Activated CD4-positive, CD25-positive, alpha-beta regulatory T cell treated with anti-CD3 and anti-CD28 coated beads, Interleukin-2, amount 50 U/mL, for 72 hours (primary cell): ENCODE measurements at places on chromosomes 12 and 14.

DNA sequence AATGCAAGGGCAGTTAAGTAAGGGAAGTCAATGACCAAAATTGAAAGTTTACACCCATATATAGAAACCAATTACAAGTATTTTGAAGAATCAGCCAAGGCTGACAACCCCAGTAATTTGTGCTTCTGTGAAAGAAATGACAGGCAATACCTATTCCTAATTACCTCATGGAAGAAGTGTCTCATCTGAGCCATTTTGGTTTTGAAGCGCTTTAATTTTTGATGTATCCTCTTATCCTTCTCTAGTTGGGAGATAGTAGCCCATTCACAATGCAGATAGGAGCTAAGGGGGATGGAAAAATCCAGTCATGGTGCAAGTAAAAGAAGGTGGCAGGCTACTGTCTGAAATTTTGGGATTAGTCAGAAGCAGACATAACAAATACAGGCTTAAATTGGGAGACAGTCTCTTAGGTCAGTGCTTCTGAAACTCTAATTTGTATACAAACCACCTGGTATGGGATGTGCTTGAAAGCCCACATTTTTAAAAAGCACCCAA is 30.4 kb upstream of the SUPT16H start:
- DNase-seq: no peak

DNA sequence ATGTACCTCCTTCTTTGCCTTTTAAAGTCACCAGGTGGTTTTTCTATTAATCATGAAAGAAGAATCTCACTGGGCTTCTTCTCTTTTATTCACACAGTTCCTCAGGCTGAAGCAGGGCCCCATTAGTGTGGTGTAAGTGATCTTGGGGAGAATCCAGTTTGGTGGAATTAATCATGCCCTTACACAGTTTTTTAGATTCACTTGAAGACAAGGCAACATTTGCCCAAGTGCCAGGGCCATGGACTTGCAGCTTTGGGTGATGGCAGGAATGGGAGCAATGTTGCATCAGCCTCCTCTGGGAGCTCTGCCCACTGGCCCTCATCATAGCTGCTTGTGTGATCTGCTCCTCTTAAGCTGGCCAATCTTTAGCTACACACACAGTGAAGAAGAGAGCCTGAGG is 33.8 kb downstream of the KCNK10 start:
- no peak for DNase-seq

GRCh38 chr12:106581543-106582248 is 1.1 kb upstream of the RFX4 start:
- DNase-seq: no peak

DNA sequence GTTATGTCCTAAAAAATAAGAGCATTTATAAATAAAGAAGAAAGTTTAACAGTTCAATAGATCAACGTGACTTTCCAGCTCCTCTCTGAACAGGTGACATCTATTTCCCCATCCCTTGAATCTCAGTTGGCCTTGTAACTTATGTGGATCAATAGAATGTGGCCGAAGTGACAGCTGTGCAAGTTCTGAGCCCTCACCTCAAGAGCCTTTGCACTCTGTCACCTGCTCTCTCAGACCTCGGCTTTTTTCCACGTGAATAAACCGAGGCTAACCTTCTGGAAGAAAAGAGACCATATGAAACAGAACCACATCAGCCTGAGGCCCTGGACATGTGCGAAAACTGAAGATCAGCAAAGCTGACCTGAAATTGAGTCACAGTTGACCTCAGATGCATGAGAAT is 253.0 kb downstream of the DAD1 start:
- DNase-seq: no peak

GRCh38 chr14:60989599-60989998 is 8.6 kb downstream of the SLC38A6 start:
- no peak for DNase-seq

- no peak for DNase-seq
These were observed 42.7 kb downstream of the GTF2A1 start for GRCh38 chr14:81178063-81178462.

- DNase-seq: no peak
These were observed 16.7 kb upstream of the RIC8B start for GRCh38 chr12:106757623-106758348.

GRCh38 chr12:94059394-94060368 is 88.7 kb upstream of the PLXNC1 start:
- no peak for DNase-seq

DNA sequence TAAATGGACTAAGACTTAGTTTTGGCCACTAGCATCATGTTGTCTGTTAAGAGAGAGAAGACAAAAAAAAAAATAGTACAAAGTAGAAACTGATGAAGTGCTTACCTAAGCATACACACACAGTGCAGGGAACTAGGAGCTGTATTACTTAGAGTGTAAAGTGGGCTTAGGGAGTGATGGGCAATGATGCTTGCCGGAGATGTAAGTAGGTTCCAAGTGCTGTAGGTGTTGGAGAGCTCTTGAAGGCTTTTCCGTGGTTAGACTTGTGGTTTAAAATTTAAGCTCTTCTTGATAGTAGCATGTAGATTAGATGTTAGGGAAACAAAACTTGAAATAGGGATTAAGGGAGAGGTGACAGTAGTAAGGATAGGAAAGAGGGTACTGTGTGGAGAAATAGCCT is 34.7 kb downstream of the MIA2 start:
- no peak for DNase-seq

DNA sequence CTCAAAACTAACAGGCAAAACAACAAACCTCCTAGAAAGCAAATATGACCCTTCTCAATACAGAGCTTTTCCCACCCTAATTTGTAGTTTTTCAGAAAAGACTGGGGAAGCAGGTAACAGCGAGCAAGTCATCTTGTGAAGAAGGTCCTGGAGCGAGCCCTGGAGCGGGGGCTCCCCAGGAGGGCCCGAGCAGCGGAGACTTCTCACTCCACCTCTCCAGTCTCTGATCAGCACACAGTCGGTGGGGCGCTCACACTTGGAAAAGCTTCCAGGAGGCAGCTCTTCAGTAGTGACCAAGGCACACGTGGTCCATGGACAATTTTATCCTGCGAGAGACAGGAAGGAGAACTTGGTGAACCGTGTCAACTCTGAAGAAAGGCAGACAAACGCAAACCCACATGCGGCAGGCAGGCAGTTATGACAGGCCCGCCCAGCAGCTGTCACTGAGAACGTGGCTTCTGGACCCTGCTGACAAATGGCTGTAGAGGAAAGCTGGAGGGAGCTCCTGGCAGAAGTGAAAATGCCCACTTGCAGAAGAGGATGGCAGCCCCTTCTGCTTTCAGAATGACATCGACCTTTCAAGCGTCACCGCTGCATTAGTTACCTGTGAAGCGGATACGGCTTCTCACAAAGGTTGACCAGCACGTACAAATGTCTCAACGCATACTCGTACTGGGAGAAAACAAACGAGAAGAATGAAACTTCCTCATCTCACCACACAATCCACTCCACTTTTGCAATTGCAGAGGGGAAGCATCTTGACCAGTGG is 44.2 kb downstream of the LGMN start:
- DNase-seq: no peak

DNA sequence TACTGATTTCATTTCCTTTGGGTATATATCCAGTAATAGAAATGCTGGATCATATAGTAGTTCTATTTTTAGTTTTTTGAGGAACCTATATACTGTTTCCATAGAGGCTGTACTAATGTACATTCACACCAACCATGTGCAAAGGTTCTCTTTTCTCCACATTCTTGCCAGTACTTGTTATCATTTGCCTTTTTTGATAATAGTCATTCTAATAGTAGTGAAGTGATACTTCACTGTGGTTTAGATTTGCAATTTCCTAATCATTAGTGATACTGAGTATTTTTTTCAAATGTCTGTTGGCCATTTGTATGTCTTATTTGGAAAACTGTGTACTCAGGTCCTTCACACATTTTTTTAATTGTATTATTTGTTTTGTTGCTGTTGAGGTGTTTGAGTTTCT is 148.2 kb upstream of the NAV3 start:
- no peak for DNase-seq

DNA sequence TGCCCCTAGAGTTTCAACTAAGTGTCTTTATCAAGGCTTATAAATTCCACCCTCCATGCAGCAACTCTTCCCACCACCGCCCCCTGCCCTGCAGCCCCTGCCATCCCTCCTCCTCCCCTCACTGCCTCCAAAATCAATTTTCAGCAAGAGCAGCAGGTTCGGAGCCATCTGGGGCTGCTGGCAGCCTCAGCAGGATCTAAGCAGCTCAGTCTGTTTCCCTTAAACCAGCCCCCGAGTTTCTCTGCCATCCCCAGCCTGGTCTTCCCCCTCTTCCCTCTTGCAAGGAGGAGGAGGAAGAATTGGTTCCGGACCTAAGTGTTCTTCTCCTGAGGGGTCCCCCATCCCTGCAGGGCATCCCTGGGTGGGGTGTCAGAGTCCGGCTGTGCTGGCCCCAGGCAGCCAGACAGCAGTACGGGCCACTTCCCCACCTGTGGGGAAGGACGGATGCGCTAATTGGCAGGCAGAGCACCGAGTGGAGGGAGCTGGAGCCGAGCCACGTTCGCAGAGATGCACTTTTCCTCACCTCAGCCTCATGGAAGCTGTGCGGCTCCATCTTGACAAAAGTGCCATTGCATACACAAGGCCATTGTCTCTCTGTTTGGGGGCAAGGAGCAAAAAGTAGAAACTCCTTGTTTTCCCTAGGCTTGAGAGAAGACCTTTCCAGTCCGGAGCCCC is 189.3 kb downstream of the KCNA5 start:
- no peak for DNase-seq

- DNase-seq: no peak
These were observed 5.0 kb downstream of the STRAP start for GRCh38 chr12:15887043-15887817.

GRCh38 chr12:91326058-91327027 is 143.7 kb upstream of the DCN start:
- peak; percentile 31 for DNase-seq

- no peak for DNase-seq
These were observed 3.6 kb upstream of the SLC48A1 start for GRCh38 chr12:47769234-47770085.

DNA sequence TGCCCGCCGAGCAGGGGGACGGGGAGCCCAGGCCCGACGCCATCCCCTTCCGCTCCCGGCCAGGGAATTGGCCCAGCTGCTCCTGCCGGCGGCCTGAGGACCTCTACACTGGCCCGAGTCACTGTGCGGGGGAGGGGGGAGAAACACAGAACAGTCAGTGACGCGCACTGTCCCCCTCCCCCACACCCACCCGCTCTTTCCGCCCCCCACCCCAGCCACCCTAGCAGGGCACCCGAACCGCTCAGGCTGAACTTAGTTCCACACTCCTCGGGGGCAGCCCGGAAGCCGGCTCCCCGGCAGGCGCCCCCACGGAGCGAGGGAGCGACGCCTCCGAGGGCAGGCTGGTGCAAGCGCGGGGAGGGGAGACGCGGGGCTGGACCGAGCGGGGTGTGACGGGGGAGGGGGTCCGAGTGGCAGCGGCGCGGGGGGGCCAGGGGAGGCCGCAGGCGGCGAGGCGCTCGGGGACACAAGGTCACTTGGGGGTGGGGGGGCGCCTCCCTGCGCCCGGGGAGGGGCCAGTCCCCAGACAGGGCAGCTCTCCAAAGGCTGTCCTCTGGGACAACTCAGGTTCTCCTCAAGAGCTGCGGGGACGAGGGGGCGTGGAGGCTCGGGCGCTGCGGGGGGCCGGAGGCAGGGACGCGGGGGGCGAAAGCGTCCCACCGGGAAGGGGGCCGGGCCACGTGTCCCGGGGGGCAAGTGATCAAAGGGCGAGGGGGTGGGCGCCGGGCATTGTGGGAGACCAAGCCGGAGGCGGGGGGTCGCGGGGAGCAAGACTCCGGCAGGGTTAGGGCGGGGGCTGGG is 648 bp downstream of the CHD4 start:
- DNase-seq: peak; percentile 62

DNA sequence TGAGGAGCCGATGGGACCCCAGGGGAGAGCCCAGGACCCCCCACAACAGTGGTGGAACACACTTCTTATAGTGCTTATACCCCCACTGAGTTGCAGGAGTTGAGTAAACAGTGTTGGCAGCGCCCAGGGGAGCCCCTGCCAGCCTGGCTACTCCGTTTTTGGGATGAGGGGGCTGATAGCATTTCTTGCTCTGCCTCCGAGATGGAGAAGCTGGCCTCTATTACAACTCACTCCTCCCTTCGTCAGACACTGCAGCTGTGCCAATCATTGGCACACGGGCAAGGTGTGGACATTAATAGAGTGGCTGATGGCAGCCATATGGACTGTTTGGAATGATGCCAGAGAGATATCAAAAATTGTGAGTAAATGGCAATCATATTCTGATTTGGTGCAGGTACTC is 94.9 kb upstream of the TMPO start:
- no peak for DNase-seq

DNA sequence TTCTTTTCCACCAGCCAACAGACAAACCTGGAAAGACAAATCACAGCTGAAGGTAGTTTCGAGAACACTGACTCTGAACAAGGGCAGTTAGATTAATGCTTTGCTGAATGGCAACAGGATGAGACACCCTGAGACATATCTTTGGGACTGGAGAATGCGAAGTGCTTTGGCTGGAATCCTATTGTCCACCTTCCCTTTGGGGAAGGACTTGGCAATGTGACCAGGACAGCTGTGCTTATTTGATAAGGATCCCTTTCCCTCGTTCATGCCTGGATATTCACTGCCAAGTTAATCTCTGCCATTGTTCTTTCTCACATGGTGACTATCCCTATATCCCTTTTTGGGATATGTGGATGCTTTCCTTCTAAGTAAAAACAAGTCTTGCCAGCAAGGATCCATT is 537.1 kb upstream of the SEL1L start:
- DNase-seq: no peak

DNA sequence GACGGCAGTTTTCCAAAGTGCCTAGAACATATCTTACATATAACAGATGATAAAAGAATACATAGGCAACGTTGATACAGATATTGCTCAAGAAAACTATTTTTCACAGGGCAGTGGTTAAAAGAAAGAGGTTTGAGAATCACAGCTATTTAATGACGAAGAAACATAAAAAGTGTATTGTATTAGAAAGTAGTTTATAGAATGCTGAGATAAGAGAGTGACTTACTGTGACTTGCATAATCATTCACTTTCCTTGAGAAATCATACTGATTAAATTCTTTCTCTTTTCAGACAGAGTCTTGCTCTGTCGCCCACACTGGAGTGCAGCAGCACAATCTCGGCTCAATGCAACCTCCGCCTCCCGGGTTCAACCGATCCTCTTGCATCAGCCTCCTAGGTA is 57.7 kb downstream of the PPP1R12A start:
- no peak for DNase-seq

- no peak for DNase-seq
These were observed 72.1 kb upstream of the DUSP6 start for GRCh38 chr12:89424389-89424788.

DNA sequence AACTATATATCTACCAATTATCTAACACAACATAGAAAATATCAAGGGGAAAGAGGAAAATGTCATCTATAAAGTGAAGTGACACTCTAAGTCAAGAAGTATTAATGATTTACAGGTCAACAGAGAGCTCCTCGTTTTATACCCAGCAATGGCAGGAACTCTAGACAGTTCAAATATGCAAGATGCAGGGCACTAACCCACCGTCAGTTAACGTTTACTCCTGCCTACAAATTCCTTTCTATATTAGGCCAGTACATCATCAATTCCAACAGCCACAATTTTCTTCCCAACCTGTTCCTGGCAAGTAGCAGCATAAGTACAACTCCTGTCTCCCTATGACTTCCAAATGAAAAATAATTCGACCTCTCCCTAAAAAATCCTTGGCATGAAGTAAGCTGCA is 9.0 kb upstream of the KANSL2 start:
- no peak for DNase-seq
